ENCODE measurements at places on chromosomes 12 and 14.

DNA sequence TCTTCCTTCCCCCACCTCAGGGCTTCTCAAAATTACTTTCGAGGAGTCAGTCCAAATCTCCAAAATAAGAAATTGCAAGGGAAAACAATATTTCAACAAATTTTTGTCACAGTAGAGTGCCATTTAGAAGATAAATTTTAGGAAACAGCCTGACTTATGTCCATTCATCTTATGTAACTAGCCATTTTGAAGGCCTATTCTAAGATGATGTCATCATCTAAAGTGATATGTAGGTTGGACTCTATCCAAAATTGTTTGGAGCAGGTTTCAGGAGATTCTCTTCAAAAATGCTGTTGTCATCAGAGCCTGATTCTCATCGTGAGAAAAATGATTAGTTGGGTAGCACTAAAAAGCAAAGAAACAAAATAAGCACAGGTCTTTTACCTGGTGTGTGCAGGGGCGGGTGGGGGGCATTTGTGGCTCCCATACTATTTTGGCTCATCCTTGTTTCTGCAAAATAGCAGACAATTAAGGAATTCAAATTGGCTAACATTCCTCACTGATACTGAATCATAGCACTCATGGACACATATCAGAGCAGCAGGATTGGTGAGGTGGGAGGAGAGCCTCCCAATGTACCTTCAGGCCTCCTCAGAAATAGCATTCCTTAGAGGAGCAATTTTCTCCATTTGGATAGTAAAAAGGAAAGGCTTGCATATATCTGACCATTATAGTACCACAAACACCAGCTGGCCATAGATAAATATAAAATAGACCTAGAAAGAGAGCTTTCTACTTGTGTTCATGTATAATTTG is 360.9 kb upstream of the NAV3 start:
- DNase-seq: no peak

DNA sequence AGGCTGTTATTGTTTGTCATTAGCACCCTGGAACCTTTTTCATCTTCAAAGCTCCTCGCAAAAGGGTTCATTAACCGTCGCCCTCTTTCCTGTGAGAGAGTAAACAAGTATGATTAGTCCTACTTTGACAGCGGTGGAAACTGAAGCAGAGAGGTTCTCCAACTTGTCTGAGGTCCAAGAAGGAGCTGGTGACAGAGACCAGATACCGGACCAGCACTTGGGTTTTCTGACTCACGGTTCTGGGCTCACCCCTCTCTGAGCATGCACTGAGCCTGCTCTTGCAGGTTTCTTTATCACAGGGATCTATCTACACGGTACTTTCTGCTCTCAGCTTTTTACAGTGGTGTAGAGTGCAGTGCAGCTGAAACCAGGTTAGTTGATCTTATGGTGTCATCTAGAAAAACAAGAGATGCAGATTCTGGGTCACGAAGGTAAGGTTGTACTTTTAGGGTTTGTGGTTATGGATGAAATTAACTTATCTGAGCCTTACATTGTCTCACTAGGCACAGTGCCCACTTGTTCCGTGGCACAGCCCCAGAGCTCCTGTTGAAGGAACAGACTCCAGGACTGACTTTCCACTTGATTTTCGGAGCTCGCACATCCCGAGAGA is 62.1 kb downstream of the PPP2R5C start:
- no peak for DNase-seq

- no peak for DNase-seq
These were observed 6.3 kb downstream of the SLC7A8 start for GRCh38 chr14:23177181-23177580.

DNA sequence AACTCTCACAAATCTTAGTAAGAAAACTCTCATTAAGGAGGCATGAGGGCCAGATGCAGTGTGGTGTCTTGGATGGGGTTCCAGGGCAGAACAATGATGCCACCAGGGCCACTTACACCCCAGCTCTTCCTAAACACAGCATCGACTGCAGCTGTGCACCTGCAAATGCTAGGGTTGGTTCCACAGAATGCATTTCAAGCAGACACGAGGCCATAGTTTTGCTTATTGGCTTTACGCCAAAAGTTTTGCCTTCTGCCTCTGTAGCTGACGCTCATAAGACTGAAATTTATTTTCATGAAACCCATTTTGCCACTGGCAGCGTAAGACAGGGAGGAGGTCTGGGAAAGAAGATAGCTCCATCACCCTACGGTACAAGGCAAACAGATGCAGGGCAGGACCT is 179.0 kb downstream of the RIMBP2 start:
- DNase-seq: no peak

DNA sequence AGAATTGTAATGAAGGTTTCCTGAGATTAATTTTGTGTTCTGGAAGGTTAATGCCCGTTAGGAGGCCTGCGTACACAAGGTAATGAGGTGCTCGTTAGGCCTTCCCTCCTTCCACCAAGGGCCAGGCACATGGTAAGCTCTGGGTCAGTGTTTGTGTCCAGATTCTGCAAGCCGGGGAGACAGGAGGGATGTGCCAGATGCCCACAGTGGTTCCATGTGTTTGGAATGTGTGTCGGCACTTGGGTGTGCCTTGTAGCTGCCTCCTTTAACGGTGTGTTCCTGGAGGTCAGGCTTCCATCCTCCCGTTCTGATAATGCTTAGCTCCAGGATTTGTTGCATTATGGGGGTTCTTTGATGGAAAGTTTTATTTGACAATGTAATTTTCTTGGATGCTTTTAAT is 5.7 kb downstream of the TRAF3 start:
- DNase-seq: no peak

DNA sequence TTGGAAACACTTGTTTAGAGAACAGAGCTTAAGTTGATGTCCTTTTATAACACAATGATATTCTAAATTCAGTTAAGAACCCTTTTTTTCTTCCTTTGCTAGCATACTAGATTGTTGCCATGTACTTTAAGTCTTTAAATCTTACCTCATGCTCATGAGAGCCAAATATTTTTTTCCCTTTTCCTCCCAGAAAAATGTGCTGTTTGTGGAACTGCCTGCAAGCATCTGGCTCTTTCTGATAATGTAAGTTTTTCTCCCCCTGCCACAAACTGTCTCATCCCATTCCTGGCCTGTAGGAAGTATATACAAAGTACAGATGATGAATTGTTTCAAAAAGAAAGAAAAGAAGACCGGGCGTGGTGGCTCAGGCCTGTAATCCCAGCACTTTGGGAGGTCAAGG is 5.3 kb downstream of the RNF212B start:
- DNase-seq: no peak

- DNase-seq: no peak
These were observed at the start of gene KIF26A for GRCh38 chr14:104138098-104138717. KIF26A (plus strand) TSS chr14:104138587; CDS start chr14:104138723, 136 bp downstream.

DNA sequence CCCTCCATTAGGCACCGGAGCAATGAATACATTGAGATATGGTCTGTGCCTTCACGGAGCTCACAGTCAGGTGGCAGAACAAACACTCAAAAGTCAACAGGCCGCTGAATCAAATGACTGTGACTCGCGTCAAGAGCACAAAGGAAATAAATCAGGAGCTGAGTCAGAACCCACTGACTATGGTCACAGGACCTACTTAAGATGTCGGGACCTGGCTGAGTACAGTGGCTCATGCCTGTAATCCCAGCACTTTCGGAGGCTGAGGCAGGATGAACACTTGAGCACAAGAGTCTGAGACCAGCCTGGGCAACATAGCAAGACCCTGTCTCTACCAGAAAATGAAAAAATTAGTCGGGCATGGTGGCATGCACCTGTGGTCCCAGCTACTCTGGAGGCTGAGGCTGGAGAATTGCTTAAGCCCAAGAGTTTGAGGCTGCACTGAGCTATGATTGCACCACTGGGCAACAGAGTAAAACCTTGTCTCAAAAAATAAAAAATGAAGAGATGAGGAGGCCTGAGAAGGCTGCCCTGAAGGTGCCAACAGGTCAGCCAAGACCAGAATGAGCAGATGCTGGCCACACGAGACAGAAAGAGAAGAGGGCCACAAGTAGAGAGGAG is 19.9 kb downstream of the TMEM233 start:
- no peak for DNase-seq

DNA sequence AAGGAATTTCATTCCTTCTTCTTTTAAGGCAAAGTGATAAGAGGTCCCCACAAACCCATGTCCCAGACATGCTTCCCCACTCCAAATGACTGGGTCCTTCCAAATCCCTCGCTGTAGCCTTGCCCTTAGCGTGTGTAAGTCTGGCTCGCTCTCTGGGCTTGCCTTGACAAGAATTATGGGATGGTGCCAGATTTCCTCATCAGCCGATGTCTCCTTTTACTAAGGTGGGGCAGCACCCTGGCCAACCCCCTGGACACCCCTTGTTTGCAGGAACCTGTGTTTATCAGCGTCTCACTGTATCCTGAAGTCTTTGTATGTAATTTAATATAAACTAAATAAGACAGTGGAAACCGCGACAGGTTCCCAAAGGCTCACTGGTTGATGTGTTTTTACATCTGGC is 493.3 kb downstream of the EGLN3 start:
- DNase-seq: no peak

DNA sequence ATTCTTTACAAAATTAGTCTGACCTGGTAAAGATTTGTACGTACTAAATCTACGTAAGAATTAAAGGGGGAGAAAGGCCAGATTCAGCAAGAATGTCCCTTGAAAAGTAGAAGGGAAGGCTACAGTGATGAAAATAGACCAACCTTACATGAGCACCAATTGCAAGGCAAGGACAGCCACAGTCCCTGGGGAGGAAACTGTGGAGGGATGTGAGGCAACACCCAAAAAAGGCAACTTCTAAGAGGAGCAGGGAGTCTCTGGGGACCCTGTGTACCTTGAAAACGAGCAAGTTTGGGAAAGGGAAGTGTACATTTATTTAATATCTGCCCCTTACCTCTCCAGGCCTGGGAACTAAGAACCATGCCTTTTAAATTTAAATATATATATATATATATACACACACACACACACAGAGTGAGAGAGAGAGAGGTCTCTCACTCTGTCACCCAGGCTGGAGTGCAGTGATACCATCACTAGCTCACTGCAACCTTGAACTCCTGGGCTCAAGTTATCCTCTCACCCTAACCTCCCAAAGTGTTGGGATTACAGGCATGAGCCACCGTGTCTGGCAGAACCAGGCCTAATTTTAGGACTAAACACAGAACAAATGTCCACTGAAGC is 56.4 kb downstream of the TMCC3 start:
- DNase-seq: no peak

DNA sequence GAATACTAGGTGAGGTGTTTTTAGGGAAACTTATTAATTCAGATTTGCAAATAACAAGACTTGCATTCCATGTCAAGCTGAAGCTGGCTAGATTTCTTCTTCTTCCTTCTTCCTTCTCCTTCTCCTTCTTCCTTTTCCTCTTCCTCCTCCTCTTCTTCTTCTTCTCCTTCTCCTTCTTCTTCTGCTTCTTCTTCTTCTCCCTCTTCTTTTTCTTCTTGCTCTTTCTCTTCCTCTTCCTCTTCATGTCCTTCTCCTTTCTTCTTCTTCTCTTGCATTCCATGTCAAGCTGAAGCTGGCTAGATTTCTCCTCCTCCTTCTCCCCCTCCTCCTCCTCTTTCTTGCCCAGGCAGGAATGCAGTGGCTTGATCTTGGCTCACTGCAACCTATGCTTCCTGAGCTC is 297.8 kb downstream of the PRKD1 start:
- no peak for DNase-seq

All from suppressor macrophage treated with lipopolysaccharide for 4 hours (primary cell).